ENCODE measurements at places on chromosomes 2 and 18.

DNA sequence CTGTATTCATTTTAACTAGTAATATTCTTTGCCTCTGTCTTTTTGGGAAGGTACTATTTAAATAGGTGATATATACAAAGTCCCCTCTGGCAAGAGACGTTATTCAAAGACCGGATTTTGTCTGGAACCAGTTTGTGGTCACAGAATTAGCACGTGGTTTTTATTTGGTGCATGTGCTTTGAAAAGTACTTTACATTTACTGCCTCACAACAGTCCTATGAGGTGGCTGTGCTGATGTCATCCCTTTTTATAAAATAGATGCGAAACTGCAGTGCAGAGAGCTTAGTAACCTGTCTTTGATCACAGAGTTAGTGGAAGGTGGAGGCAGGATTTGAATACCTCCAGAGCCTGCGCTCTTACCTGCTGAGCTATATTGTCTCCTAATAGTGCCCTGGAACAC lies 4.0 kb downstream of the LPIN1 start:
- DNase-seq, result peak; percentile 58

GRCh38 chr2:60872510-60872928 lies 8.9 kb upstream of the REL start:
- no peak for DNase-seq

DNA sequence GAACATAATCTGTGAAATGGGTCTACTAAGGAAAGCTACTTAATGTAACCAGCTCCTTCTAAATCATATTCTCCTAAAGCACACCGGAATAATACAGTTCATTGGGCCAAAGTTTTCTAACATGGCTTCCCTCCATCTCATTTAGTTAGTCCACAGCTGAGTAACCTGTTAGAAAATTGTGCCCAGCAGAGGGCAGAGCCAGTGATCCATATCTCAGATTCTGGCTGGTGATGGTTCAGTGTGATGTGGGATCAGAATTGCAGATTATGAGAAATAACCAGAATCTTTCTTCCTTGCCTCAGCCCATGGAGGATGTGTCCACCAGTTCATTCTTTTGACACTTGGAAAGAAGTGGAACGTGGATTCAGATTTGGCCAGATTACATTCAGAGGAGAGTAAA lies 9.4 kb upstream of the CTLA4 start:
- peak; percentile 43 for DNase-seq

DNA sequence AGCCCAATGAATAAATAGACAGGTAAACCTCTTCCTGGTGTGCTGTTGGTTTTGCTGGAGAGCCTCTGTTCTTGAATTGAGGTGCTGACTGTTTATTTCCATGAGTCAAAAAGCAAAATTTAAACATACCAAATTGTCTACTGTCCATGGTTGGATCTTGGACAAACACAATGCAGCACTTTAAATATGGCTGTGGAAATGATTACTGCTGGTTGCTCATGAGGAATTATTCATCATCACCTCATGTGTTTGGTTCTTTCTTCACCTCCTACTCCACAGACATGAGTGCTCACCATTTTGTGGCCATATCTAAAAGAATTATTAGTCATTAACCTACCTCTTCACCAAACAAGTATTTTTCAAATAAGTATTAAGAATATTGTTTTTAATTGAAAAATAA lies 85.3 kb upstream of the GALNT5 start:
- no peak for DNase-seq

- no peak for DNase-seq
Measured at GRCh38 chr2:104597942-104598341, 256.0 kb upstream of the POU3F3 start.

- DNase-seq, result no peak
Measured at GRCh38 chr2:203918839-203919238, 17.7 kb upstream of the ICOS start.

DNA sequence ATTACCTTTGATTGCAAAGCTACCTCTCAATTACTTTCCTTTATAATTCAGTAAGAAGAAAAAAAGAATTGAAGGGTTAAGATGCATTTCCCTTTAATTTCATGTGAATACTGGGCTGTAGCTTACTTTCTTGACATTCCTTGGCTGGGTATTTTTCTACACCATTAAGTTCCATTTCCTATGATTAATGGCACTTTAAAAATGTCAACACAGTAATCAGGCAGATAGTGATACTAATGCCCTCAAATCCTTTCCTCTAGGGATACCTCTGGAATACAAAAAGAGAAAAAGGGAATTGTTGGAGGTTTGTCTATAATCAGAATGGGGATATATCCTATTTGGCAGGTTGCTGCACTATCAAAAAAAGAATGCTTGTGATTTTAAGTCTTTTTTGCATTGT lies 216.9 kb downstream of the SRBD1 start:
- DNase-seq, result no peak

DNA sequence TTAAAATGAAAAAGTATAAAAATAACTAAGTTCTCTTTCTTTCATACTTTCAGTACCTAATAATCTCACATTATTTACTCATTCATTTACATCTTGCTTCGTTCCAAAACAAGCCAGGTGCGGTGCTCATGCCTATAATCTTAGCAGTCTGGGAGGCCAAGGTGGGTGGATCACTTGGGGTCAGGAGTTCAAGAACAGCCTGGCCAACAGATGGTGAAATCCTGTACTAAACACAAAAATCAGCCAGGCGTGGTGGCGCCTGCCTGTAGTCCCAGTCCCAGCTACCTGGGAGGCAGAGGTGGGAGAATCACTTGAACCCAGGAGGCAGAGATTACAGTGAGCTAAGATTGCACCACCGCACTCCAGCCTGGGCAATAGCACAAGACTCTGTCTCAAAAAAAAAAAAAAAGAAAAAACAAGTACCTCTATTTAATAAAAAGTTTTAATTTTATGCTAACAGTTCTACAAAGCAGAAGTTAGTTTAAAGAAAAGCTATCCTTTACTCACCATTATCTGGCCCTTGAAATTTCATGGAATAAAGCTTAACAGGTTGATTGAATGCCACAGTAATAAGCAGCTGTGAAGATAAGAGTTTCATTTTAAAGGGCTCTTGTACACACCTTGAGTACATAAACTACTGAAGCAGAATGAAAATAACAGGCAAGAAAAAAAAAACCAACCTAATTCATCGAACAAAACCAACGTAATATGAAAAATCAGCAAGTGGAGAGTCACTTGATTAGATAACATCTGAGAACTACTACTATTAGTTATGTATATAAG lies 22.5 kb downstream of the TXNL1 start:
- no peak for DNase-seq

- DNase-seq, result peak; percentile 99
Measured at GRCh38 chr18:9474983-9475642, at the start of gene RALBP1. Gene RALBP1 (plus strand): TSS chr18:9475513. CDS start chr18:9513046, 37,533 bp downstream.

DNA sequence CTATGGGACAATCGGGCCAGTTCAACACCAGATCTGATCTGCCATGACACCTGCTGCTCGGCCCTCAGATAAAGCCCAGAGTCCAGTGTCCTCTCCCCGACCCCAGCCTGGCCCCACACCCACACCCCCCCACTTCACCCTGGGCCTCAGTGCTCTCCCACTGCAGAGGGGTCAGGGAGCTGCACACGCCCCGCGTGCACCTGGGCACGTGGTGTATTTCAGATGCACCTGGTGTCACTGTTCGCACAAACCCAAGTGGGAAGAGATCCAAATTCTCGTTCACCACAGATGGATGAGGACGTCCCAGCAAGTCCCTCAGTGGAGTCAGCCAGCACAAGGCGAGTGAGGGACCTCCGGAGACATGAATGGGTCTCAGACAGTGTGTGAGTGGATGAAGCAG lies 161.3 kb downstream of the RTP5 start:
- DNase-seq, result no peak
